Stimulated activated naive CD4-positive, alpha-beta T cell treated with Interleukin-2 at 50 U/mL for 16 hours (primary cell): ENCODE measurements at places on chromosomes 1 and 21.

DNA sequence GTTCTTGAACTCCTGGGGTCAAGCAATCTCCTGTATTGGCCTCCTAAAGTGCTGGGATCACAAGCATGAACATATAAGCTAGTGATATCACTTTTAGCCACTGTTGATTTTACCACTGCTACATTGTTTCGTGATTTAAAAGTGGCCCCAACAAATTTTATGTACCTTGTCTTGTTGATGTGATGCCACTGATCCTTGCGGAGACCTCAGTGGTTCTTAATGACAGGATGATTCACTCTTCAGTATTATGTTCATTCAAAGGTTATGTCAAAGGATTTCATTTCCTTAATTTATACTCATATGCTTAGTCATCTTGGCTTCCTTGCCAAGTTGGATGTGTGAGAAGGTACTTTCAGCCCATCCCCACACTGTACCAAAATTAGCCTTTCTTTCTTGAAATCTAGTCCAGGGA lies 12.1 kb downstream of the PRKACB start:
- DNase-seq, result no peak

- no peak for DNase-seq
Measured at GRCh38 chr1:7613106-7613850, 157.8 kb upstream of the VAMP3 start.

GRCh38 chr1:202989879-202990278 lies 17.3 kb upstream of the TMEM183A start:
- no peak for DNase-seq

- DNase-seq, result no peak
Measured at GRCh38 chr1:39892601-39893595, 8.8 kb downstream of the MYCL start.

DNA sequence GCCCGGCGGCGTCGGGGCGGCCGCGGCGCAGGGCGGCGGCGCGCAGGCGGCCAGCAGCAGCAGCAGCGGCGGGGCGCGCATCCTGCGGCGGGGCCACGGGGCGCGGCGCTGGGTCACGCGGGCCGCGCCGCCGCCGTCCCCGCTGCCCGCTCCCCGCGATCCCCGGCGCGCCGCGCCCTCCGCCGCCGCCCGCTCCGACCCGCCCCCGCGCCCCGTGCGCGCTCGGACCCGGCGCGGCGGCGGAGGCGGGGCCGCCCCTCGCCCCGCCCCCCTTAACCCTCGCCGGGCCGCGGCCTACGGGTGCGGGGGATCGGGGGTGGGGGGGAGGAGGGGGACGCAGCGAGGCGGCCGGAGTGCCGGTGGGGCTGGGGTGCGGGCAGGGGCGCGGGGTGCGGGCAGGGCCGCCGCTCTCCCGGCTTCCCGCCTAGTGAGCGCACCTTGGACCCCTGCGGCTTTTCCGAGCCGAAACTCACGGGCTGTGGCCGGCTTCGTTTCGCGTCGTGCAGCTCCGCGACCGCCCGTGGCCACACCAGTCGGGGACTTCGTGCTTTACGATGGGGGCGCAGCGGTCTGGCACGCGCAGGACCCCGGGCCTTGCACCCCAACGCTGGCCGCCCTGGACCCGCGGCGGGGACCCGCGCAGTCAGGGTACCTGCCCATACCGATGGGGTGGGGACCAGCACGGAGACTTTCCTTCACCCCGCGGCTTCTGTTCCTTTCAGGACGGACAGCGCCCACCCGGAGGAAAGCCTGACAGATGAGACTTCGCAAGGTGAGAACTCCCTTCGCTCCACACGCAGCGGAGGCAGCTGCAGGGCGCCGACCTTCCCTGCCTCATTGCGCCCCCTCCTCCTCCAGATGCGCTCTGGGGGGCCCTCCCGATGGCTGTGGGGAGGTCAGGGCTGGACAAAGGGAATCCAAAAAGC lies at the start of gene FNDC10:
FNDC10 (minus strand) TSS at position 201 of the 926 bp plus-strand sequence; CDS start at position 81, 120 bp downstream.
- no peak for DNase-seq

GRCh38 chr1:59427155-59427554 lies 130.3 kb downstream of the FGGY start:
- DNase-seq, result no peak

- DNase-seq, result no peak
Measured at GRCh38 chr1:164560556-164560955, 1.6 kb downstream of the PBX1 start.

- DNase-seq, result no peak
Measured at GRCh38 chr1:150410582-150411101, 46.7 kb downstream of the RPRD2 start.

- DNase-seq, result no peak
Measured at GRCh38 chr1:212596798-212597197, 11.8 kb upstream of the ATF3 start.

- no peak for DNase-seq
Measured at GRCh38 chr1:94524531-94524930, 17.0 kb downstream of the F3 start.

GRCh38 chr1:219324629-219325367 lies 151.1 kb downstream of the LYPLAL1 start:
- DNase-seq, result no peak

GRCh38 chr21:46089285-46089684 lies 8.6 kb upstream of the COL6A2 start:
- no peak for DNase-seq

DNA sequence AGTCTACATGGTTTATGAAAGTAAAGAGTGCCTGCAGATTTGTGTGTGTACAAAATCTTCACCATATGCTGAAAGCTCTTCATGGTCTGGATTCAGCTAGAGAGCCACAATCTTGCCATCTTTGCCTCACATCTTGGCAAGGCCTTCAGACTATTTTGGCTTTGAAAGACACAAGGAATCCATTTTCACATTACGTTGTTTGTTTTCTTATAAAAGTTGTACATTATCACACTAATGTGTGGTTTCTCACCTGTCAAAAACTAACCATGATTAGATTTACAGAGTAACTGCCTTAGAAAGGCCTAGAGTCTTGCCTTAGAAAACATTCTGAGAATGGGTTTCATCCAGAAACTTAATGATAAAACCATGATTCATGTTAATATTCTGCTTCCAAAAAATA lies 494.6 kb downstream of the NEGR1 start:
- DNase-seq, result no peak

DNA sequence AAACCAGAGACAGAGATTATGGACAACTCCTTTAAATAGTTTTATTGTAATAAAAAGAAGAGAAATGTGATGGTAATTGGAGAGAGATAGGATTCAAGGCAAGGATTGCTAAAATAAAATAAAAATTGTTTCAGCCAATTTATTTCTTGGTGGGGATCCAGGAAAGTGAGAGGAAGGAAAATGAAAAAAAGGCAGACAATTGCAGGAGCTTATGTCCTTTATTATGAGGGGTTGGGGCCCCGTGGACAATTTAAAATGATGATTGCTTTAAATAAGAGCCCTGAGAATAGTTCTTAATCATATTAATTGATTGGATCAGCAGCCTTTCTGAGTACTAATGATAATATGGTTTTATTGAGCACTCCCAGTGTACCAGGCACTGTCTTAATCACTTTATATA lies 40.2 kb downstream of the RGS2 start:
- DNase-seq, result no peak

DNA sequence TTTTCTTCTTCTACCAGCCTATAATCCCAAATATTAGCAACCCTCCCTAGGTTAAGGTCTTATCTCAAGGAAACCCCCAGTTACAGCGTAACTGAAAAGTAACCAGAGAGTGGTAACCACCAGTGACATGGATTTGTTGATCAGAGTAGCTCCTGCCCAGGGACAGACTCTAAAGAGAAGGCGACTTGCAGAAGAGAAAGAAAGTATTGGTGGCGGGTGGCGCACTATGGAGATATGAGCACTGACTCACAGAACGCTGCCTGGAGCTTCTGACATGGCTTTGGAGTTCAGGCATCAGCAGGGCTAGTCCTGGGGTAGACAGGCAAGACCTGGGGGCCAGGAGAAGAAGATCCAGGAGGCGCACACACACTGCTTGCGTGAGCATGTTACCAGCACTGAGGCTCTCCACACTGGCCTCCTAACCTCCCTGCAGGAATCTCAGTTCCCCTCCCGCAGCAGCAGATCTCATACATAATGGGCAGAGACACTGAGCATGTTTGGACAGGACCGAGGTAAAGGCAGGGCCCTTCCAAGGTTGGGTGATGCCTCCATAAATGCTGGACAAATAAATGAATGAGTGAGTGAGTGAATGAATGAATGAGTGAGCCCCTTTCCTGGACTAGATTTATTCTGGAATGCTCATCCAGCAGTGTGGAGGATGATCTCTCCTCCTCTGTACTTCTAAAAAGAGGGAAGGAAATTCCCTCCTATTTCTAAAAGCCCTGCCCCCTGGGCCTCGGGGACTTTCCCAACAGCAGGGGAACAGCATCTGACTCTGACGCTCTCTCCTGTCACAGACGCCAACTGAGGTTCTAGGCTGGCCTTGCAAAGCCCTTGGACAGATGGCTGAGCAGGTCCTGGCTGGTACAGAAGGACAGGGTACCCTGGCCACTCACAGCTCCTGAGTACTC lies 175.5 kb downstream of the CLIC6 start:
- no peak for DNase-seq

- no peak for DNase-seq
Measured at GRCh38 chr1:8165595-8166360, 139.7 kb upstream of the ERRFI1 start.

DNA sequence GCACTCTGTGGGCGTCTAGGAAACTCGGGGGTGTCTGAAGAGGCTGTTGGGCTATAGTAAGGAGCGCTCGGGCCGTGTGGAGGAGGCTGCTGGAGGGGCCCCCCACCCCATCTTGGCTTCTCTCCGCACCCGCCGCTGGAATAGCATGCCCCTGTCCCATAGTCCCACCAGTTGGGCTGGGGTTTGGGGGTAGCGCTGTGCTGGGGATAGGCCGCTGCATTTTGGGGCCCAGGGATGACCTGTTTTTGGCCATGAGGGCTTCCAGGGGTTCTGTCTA lies 511 bp downstream of the EFNA3 start:
- no peak for DNase-seq

DNA sequence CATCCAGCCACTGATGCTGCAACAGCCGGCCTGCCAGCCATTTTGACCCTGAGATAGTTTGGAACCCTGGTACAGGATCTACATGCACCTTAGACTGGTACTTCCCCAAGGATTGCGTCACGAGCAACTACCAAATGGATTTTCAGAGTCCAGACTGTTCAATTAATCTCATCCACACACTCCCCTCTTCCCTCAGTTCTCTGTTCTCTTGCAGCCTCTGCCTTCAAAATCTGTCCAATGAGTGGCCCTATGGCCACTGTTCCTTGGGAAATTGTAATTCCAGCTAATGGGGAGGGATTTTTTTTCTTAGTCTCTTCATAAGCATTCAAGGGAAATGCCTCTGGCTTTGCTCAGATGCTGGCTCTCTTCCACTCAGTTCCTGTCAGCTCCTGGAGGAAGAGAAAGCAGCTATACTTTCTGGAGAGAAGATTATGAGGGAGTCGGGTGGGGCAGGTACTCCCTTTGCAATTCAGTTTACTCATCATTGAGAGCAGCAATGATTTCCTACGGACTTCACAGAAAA lies 19.8 kb upstream of the UAP1 start:
- no peak for DNase-seq

- no peak for DNase-seq
Measured at GRCh38 chr1:226553924-226554282, 5.3 kb downstream of the STUM start.

- DNase-seq, result no peak
Measured at GRCh38 chr1:48051466-48052126, 54.4 kb upstream of the TRABD2B start.

DNA sequence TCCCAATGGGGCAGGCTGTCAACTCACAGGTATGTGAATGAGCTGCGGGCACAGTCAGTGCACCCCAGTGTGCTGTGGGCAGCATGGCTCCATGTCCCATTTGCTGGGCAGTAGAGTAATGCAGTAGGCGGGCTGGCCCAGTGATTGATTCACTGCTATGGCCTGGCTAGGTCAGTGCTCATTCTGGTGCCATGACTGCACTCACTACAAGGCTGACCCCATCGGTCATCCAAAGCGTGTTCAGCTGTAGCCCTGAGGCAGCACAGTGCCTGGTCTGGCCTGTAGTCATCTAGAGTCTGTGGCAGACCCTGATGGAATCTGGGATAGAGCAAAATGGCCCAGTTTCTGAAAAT lies 7.4 kb downstream of the HYI start:
- DNase-seq, result no peak
